ENCODE measurements at places on chromosomes 16 and 17.

DNA sequence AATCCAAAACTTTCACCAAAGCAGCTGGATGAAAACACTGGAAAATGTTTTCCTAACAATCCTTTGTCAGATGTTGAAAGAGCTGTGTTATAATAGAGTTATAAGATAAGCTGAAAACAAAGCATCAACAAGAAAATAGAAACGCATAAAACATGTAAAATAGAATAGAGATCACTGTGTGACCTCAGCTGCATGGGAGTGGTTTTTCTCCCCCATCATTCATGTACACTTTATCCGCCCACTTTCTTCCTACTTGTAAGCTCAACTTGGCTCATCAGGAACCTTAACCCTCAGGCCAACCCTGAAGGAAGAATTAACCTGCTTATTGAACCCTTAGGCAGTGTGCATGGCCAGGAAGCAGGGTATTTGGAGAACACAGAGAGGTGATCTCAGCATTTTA, 238.5 kb upstream of the PMFBP1 start:
- no peak for DNase-seq

DNA sequence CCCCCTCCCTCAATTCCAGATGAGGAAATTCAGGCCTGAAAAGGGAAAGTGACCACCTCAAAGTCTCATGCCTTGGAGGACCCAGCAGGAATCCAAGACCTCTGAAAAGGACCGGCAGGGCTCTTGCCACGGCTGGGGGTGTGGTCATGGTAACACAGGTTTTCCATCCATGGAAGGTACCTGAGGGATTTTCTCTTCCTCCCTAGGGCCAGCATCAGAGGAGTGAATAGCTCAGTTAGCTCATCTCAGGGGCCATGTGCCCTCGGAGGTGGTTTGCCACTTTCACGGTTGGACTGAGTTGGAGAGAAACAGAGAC, 1.3 kb downstream of the CIITA start:
- DNase-seq = no peak

- DNase-seq = no peak
These were observed 62.3 kb downstream of the ZDHHC7 start for GRCh38 chr16:84948851-84949610.

- no peak for DNase-seq
These were observed 64.9 kb downstream of the CYB561 start for GRCh38 chr17:63381101-63381729.

- DNase-seq = no peak
These were observed 21.1 kb downstream of the ANKRD40 start for GRCh38 chr17:50686494-50687199.

GRCh38 chr16:72362973-72363372, 191.0 kb upstream of the PMFBP1 start:
- no peak for DNase-seq

GRCh38 chr16:68040506-68041288, 17.6 kb downstream of the DUS2 start:
- DNase-seq = peak; percentile 97

- no peak for DNase-seq
These were observed 143.4 kb downstream of the VPS53 start for GRCh38 chr17:571224-571623.

DNA sequence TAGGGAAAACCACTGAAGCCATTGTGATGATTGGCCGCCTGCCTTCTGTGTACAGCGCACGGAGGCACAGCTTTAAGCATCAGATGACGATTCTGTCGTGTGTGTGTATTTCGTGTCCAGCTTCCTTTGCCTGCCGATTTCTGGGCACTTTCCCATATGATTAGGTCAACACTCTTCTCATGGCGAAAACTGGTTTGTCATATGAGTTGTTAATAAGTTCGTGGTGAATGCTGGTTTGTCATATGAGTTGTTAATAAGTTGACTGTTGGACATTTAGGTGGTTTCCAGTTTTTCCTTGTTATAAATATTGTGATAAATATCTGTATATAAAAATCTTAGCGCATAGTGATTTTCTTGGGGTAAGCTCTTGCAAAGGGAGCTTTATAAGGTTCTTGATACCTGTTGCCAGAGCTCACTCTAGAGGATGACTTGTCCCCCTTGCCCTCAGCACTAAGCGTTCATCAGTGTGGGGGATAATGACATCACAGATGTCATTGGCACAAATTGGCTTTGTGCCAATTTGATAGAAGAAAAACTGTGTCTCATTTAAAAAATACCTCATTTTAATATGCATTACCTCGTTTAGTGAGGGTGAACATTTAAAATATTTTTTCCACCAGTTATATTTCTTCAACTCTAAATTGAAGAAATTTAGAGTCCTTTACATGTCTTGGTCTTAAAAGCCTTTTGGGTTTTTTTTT, 40.0 kb downstream of the PGS1 start:
- DNase-seq = no peak

DNA sequence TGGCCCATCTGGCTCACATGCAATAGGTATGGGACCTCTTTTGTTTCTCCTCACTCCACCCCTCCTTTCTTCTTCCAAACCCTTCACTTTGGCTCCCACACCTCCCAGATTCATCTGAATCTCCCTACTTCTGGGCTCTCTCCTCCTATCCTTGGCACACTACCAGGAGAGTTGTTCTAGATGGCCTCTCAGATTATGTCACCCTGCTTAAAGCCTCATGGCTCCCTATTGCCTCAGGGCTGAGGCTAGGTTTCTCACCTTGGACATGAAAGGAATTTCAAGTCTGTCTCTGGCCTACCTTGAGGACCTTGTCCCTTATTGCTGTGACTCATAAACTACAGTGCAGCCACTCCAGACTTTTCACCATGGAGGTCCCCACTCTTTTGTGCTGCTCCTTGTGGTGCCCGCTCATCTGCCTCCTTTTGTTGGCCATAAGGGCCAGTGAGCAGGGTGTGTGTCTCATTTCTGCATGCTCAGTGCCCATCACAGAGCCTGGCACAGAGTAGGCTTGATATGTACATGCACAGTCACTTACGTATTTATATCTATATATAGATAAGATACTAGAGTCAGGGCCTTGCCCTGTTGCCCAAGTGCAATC, 1.0 kb upstream of the MFAP4 start:
- no peak for DNase-seq

- DNase-seq = no peak
These were observed 64.0 kb downstream of the MYO18A start for GRCh38 chr17:29115961-29116803.

DNA sequence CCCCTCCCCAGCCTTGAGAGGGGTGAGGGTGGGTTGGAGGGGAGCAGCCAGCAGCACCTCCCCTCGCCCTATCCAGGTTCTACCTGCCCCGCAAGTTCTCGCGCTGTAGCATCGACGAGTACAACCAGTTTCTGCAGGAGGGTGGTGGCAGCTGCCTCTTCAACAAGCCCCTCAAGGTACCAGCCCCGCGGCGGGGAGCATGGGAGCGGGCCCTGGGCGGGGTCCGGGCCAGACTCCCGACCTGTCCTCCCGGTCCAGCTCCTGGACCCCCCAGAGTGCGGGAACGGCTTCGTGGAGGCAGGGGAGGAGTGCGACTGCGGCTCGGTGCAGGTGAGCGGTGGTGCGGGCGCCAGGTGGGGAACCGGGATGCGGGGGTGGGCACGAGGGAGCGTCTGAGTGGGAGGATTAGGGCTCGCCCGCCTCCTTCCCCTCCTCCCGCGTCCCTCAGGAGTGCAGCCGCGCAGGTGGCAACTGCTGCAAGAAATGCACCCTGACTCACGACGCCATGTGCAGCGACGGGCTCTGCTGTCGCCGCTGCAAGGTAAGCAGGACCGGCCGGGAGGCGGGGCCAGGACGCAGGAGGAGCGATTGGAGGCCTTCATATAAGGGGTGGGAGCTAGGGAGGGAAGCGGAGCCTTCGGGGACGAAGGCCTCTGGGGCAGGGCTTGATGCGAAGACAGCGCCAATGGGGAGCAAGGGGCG, 16.5 kb downstream of the ADAM11 start:
- DNase-seq = peak; percentile 96

DNA sequence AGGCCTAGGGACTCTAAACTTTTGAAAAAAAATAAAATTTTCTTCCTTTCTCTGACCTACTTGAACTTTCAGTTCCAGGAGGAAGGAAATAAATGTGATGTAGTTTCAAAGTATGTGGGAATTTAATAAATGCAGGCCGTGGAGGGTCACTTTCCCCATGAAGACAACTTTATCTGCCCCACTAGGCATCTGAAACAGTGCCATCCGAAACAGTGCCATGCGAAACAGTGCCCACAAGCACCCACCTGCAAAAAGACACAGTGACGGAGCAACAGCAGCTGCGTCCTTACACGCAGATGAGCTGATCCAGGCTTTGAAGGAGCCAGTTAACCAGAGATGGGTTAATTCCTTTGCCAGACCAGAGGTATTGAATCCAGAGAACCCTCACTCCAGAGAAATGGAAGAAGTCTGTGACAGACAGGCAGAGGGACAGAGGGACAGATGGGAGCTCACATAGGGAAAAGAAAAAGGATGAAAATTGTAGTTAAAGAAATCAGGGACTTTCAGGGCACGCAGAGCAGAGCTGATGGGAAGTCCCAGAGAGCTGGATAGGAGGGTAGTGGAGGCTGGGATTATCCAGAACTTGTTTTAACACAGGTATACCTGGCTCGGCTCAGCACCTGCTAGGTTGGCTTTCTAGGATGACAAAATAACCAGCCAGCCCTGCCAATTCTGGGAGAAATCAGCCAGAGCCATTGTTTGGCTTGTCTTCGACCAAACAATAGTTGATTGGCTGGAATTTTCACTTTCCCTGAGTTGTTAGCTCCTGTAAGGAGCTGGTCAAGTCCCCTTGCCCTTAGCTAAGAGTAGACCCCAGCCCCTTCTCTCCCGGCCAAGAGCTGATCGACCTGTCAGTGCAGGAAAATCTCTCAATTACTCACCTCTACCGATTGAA, 17.1 kb upstream of the HOXB13 start:
- no peak for DNase-seq

- DNase-seq = no peak
These were observed 26.9 kb upstream of the FAM20A start for GRCh38 chr17:68627956-68628575.

- DNase-seq = no peak
These were observed 138.7 kb downstream of the GAS7 start for GRCh38 chr17:10059684-10060211.

DNA sequence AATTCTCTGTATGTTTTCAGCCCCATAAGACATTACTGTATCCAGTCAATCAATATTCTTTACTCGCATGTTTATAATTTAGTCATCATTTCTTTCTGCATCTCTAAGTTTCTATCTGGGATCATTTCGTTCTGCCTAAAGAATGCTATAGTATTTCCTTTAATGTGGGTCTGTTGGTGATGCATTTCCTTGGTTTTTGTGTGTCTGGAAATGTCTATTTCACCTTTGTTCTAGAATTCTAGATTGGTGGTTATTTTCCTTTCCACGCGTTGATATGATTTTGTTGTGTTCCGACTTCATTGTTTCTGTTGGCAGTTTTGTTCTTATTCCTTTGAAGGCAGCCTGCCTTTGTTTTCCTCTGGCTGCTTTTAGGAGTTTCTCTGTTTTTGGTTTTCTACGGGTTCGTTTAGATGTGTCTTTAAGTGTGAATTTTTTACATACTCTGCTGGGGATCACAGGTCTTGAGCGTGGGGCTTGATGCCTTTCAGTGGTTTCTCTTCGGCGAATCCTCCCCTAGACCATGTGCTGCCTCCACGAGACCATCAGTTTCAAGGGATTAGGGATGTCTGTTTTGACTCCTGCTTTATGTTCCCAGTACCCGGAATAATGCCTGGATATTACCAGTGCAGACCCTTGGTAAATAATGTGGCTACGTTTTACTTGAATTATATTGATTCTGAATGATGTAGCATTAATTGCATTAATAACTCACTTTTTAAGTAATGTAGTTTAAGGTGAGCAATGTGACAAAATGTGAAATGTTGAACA, 23.5 kb downstream of the POLR3E start:
- DNase-seq = no peak

DNA sequence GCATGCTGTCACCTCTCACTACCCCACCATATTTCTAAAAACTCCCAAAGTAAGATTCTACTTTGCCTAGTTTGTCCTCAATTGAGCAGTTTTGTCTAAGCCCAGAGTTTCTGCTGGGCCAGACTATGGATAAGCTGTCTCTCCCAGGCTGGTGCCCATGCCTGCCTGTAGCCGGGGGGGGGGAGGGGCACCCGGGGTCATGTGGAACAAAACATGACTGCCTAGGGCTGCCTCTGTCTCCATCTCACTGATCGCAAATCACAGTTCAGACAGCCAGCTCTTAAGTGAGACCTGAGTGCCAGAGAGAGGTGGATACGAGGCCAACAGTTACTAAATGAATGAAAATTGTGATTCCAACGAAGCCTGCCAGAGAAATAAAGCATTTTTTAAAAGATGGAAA, 78.8 kb upstream of the RPRML start:
- no peak for DNase-seq

- no peak for DNase-seq
These were observed 37.7 kb downstream of the SCNN1B start for GRCh38 chr16:23339787-23340186.

GRCh38 chr16:59510008-59510424, 775.9 kb upstream of the GOT2 start:
- no peak for DNase-seq

DNA sequence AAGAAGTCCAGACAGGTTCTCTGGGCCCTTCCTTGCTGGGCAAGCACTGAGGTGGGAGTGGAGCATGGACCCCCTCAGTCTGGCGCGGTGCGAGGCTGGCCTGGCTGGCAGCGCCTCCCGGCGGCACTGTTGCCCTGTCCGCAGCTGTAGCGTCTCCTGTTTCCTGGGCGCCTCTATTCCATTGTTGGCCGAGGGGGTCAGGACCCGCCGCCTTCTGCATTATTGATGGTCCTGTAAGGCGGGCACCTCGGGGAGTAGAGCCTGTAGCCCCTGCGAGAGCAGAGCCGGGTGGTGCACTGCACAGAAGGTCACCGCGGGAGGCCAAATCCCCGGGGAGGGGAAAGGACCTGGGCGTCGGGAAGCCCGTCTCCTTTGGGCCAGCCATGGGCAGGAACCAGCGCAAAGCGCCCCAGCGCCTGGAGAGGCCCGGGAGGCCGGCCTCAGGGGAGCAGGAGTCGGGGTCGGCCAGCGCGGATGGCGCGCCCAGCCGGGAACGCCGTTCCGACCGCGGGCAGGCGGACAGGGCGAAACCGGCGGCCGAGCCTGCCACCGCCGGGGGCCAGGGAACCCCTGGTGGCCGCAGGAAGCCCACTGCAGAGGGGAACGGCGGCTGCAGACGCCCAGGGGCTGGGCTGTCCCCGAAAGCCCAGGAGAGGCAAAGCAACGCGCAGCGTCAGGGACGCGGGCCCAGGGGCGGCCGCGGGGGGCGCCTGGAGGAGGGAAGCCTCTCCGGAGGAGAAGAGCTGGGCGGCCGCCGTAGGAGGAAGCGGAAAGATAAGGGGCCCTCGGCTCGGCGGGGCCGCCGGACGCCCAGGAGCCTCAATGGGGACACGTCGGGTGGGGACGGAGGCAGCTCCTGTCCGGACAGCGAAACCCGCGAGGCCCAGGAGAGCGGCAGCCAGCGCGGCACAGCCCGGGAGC, at the start of gene MYO15B:
TSS of gene MYO15B (plus strand) at position 126 of the 921 bp plus-strand sequence. CDS start at position 384, 258 bp downstream.
- DNase-seq = peak; percentile 29

DNA sequence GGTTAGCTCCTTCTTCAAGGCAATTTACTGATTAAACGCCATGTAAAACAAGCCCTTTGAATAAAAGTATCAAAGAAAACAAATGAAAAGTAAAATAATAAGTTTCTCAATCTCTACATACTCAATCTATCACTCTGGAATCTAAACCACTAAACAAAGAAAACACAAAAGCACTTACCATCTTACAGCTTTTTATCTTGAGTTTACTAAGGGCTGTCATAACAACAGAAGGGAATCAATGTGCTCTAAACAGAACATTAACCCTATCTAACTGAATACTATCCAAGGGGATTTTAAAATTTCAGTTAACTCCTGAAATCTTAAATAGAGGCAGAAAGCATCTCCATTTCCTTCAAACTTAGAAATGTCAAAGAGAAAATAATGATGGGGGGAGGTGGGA, 3.4 kb downstream of the SKA2 start:
- DNase-seq = no peak

GRCh38 chr16:70579648-70580630, 56.3 kb downstream of the SF3B3 start:
- DNase-seq = no peak

Data from lower leg skin (tissue), 4 donors.